Stimulated activated CD4-positive, alpha-beta T cell treated with anti-CD3 and anti-CD28 coated beads, Interleukin-1b, Interleukin-23, amount 100 ng/mL, for 4 hours (primary cell): ENCODE measurements at places on chromosomes 1 and 21.

DNA sequence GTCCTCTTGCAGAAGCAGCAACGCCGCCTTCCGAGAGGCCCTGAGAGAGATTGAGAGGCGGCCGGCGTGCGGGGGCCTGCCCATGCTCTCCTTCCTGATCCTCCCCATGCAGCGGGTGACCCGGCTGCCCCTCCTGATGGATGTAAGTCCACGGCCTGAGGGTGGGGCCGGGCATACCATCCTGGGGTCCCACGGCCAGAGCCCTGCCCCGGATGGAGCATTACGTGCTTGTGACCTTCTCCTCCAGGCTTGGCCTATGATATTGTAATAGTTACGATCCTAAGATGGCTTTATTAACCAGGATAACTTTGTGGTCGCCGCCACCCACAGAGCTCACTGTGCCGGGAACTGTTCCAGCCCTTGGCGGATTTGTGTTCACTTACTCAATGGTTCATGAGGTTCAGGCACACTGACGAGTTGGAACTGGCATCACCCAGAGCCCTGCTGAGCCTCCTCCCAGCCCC is 18.9 kb downstream of the ARHGEF16 start:
- no peak for DNase-seq

DNA sequence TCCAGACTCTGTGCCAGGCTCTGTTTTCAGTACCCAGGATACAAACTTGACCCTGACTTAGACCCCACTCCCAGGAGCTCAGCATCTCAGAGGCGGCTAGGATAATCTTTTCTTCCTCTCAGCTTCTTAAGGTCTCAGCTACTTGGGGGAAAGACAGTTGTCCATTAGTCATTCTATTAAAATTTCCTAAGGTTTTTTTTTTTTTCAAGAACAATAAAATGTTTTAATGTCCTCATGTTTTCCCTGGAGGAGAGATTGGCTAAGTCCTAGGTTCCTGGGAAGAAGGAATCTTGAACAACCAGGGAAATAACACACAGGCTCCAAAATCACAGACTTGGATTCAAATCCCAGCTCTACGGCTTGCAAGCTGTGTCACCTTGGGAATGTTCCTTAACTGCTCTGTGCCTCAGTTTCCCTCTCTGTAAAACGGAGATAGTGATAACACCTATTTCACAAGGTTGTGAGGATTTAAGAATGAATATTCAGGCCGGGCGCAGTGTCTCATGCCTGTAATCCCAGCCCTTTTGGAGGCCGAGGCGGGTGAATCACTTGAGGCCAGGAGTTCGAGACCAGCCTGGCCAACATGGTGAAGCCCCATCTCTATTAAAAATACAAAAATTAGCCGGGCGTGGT is 33.0 kb downstream of the CDK18 start:
- no peak for DNase-seq

DNA sequence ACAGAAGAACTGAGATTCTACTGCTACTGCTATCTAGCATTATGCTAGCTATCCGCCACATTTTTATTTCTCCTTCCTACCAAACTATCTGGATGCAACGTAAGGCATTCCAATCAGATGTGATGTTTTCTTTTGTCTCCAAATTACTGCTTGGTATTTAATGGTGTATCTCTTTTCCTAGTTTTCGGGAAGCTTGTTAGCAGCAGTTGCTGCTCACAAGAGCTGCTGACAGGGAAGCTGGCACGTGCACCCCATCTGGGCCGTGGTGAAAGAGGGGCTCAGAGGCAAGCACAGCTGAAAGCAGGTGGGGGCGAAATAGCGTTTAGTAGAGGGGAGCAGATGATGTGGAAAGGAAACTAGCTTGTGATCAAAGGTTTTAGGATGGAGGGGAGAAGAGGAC is 57.3 kb downstream of the JAK1 start:
- DNase-seq, result no peak

DNA sequence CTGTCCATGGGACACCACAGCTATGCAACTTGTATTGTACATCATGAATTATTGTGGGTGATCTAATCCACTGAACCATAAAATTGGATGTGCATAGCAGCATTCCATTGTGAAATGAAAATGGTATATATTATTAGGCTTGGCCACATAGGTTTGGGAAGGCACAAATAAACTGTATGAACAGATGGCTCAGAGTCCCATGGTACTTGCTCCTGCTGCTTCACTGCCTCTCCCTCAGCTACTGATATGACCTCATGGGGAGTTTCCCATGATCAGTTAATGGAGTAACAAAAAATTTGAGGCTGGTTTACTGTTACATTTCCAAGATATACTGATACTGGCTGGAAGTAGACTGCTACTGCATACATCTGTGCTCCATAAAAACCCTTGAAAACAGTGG is 152.7 kb upstream of the NEGR1 start:
- DNase-seq, result no peak

DNA sequence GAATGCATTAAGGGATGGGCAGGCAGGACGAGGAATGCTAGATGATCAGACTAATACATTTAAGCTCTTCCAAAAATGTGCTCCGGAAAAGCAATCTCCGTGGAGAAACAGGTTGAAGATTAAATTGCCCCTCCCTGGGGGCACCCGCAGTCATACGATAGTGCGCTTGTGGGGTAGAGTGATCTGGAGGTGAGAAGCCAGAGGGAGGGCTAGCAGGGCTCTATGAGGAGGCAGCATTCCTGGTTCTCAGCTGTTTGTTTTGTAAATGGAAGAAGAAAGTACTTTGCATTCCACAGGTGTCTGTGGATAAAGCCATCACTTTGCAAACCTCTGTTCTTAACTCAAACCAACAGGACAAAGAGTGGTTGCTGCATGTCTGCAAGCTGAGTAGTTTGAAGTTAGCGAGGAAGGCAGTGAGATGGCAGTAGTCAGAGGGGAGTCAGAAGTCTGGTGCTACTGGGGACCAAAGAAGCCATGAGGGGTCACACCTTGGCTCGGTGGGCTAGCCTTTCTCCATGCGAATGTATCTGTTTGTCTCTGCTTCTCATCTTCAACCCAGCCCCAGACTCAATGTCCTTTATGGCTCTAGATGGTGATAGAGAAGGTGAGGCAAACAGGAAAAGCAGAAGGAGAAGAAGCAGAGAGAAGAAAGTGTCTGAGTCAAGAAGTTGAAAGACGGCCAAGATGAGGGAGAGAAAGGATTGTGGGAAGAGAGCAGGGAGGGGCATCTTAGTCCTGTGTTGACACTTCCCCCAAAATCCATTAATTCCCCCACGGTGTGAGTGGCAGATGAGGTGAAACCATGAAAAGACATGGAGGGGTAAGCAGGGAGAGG is 65.2 kb upstream of the GJA8 start:
- DNase-seq, result no peak

DNA sequence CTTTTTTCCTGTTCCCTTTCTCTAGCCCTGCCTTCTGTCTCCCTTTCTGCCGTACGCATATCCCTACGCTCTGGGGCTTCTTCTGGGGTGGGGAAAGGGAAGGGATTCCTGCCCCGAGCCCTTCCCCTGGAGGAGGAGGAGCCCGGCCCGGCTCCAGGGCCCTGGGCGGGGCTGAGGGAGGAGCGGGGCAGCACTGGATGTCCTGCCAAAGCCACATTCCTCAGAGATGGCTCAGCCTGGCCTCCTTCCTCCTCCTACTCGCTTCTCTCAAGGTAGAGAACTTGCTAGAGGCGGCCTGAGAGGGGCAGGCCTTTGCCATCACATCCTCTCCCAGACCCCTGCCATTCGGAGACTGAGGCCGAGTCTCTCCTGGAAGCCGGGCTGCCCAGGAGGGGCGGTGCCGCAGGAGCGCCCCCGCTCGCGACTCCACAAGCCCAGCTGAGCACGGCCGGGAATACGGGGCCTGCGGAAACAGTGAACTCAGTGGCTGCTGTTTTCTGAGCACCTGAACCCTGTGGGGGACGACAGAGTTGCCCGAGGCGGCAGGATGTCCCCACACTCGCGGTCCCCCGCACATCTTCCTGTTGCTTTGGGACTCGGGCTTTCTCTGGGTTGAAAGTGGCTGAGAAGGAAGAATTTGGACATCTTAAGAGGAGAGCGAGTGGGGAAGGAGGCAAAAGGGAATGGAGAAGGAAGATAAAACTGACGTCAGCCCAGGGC is 12.2 kb downstream of the ADAMTSL4 start:
- no peak for DNase-seq

- DNase-seq, result no peak
Observed at GRCh38 chr1:67451815-67452214, 21.6 kb upstream of the SERBP1 start.
